ENCODE measurements at places on chromosomes 6 and 20.
A peak's percentile ranks its signal among the peaks of the same experiment; 100 is the strongest.

DNA sequence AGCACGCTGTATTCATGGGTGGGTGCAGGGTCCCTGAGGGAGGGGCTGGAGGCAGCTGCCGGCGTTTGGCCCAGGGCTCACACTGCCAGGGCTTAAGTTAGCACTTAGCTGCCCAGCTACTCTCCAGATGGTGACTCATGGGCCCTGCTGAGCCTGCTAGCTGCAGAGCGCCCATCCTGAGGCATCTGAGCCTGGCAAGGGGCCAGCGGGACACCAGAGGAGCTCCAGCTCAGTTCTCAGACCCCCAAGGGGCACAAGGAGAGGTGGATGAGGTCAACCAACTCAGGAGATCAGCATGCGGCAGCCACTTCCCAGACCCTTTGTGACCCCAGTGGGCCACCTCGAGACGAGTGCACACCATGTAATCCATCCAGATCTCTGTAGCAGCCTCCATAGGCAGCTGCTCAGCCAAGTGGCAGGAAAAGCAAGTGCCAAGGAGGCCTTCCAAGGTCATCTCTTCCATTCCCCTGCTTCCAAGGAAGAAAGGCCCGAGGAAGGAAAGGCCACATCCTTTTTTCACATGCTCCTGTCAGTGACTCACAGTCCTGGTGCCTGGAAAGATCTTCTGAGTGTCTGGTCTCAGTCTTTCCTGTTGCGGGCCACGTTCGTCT is 35.3 kb downstream of the FOXP4 start:
- no peak for DNase-seq

GRCh38 chr6:16338577-16339264 is 100.3 kb downstream of the GMPR start:
- peak; percentile 98 for DNase-seq

- DNase-seq = no peak
These were observed 117.4 kb downstream of the ASCC3 start for GRCh38 chr6:100763617-100764241.

GRCh38 chr6:106692112-106692818 is 62.9 kb downstream of the QRSL1 start:
- DNase-seq = no peak

- no peak for DNase-seq
These were observed 31.2 kb upstream of the CCND3 start for GRCh38 chr6:41972826-41973225.

GRCh38 chr6:136035378-136036070 is 184.0 kb downstream of the PDE7B start:
- DNase-seq = no peak

DNA sequence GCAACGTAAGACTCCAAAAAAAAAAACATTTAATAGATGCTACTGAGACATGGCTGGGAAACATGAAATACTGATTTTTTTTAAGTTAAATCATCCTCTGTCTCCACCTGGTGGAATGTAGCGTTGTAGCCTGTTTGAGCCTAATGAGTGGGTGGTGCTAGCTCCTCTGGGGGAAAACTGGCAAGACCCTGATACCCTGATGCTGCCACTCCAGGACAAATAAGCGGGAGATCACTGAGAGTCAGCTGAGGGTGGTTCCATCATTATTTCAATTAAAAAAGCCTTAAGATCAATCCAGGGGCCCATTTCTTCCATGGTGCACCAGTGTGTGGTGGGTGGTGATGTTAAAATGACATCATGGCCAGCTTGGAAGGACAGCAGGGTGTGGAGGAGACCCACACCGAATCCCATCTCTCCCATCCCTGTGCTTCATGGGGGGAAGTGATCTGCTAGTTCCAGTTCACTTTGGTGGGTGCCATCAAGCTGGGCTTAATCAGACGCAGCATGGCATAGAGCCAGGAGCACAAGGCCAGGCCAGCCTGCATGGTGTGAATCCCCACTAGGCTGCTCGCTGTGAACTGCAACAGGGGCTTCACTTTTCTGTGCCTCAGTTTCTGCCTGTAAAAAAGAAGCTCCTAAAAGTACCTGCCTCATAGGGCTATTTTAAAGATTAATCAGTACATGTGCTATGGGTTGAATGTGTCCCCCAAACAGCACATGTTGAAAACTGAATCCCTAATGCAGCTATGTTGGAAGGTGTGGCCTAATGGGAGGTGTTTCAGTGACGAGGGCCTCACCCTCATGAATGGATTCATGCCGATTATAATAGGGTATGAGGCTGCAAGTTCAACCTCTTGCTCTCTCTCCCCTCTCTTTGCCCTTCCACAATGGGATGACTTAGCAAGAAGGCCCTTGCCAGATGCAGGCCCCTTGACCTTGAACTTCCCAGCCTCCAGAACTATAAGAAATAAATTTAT is 13.0 kb upstream of the MRPS10 start:
- DNase-seq = peak; percentile 34

DNA sequence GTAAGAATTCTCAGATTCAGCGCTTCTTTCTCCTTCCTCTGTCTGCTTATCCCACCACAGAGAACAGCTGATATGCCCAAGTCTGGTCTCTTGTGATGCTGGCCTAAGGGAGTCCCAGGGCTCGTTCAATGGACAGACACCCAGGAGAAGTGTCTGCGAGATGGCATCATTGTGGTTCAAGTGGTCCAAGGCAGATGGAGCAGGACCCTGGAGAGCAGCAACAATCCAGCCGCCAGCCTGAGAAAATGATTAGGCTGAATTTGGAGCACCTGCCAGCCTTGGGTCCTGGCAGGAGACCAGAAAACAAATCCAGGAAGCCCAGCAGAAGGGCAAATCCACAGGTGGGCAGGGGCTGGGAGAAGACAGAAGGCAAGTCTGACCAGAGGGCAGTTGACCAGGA is 145.8 kb downstream of the PTPRT start:
- no peak for DNase-seq

DNA sequence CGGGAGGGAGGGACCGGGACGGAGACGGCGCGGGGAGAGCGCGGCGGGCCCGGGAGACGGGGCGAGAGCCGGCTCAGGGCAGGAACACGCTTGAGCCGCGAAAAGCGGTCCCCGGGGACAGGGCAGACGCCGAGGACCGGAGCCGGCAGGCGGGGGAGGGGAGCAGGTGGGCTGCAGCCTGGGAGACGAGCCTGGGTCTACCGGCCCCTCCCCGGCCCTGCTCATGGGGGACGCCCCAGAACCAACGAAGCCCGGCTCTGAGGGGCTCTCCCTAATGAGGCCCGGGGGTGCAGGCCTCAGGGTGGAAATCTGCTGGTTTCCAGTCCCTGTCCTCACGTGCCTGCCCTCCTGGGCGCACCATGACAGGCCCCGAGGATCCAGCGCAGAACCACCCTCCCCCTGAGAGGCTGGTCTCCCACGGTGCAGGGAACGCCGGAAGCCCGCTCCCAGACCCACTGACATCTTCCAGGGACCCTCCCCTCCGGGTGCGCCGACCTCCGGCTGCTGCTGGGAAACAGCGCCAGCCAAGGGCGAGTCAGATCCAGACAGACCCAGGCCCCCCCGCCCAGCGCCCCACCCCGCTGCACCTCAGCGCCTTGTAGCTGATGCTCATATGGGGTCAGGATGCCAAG is 571 bp upstream of the EEF1A2 start:
- DNase-seq = no peak

GRCh38 chr6:168541307-168541706 is 100.3 kb downstream of the SMOC2 start:
- DNase-seq = peak; percentile 47

DNA sequence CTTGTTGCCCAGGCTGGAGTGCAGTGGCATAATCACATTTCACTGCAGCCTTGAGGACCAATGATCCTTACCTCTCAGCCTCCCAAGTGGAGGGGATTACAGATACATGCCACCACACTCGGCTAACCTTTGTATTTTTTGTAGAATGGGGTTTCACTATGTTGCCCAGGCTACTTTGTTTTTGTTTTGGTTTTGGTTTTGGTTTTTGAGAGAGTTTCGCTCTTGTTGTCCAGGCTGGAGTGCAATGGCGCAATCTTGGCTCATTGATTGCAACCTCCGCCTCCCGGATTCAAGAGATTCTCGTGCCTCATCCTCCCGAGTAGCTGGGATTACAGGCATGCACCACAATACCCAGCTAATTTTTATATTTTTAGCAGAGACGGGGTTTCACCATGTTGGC is 105.5 kb downstream of the BMP7 start:
- no peak for DNase-seq

DNA sequence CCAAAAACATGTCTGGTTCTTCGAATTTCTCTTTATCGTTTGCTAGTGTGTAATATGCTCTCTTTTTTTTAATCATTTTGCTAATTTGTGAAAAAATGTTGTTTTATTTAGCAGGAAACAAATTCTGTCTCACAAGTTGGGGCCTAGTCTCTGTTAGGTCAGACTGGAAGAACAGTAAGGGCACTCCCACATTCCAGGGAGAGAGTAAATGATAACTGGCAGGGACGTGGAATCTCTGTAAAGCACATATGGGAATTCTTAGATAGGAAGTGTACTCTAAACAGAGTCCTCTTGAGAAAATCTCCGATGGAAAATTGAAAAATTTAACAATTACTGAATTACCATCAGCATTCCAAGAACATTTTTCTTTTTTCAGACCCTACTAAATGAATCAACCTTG is 16.4 kb upstream of the CCDC28A start:
- no peak for DNase-seq

GRCh38 chr6:105779110-105779509 is 307.0 kb upstream of the PRDM1 start:
- no peak for DNase-seq

- no peak for DNase-seq
These were observed 144.8 kb downstream of the BCKDHB start for GRCh38 chr6:80251321-80251720.

DNA sequence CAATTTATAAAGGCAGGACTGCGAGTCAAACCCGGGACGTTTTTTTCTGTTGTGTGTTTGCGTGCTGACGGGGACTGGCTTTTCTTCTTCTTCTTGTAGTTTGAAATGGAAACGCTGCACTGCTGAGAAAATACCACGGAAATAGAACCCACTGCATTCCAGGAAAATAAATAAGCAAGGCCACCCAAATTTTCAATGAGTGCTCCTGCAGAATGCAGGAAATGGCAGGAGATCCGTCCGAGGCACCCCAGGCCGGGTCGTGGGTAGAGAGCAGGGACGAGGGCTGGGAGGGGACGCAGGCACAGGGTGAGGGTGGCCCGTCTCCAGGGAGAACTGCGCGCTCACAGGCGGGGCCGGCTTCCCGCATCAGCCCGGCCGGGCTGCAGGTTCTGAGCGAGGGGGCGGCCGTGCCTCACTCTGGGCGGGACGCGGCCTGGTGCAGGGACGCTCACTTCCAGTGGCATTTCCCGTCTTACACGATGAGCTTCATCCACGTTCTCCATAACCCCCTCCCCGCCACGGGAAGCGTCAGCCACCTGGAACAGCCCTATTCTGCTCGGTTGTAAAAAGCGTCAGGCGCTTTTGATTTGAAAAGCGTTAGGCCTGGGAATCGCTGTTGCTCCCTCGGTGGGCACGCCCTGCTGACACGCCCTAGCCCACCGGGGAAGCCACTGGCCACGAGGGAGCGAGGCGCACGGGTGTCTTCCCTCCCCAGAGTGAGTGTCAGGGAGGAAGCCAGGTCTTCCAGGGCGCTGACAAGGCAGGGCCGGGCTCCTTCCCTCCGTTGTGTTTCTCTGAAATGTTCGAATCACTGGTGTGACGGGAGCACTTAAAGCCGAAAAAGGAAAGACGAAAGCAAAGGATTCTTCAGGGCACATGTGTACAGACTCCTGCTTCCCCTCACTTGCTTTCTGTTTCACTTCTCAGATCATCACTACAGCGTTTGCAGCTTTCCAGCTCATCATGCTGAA is 17.9 kb upstream of the EXOC2 start:
- DNase-seq = peak; percentile 52

DNA sequence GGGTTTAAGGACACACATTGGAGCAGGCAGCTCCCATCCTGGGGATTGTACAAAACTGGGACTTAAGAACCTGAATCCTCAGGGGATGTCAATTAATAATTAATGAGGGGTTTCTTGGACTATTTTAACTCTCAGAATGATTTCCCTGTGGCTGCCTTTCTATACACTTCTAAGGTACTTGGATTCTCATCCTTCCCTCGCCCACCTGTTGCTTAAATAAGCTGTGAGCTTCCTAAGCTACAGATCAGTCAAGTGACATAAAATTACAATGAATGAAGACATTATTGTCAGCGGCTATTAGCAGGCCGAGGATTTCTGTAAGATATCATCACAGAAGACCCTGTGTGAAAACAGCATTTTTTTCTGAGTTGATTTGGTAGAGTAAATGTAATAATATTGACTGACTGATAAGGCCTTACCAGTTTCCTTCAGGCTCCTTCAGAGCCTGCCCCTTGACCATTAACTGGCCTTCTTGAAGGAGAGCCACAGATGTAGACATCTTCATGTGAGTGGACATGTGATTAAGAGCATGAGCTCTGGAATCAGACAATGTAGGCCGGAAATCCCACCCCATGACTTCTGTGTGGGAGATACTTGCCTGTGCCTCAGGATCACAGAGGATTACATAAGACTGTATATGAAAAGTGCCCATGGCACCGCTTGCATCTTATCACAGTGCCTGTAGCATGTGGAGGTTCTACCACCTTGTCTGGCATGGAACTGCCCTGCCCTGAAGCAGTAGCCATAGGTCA is 101.7 kb downstream of the TULP4 start:
- no peak for DNase-seq

DNA sequence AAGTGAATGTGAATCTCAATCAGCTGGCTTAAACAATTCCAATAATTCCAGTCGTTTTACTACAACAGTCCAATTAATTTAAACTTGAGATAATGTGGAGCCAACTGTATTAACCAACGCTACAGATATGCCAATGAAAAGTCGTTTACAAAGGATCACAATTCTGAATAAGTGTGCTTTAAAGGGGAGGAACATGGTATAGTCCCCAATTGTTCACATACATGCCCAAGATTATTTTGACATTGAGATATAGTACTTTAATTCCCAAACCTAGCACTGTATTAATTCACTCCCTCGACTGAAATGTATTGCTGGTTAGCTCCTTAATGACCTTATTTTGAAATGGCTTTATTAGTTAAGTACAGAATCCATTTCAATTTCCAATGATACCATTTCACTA is 2.5 kb downstream of the AKIRIN2 start:
- DNase-seq = no peak

GRCh38 chr6:46653439-46654195 is 842 bp downstream of the SLC25A27 start:
- no peak for DNase-seq

GRCh38 chr20:37576911-37577310 is 49.2 kb upstream of the BLCAP start:
- no peak for DNase-seq

- DNase-seq = peak; percentile 70
These were observed 89.1 kb upstream of the PHACTR3 start for GRCh38 chr20:59515013-59515905.

- peak; percentile 27 for DNase-seq
These were observed 70.4 kb upstream of the FUCA2 start for GRCh38 chr6:143581835-143582480.
